ENCODE measurements at places on chromosomes 7 and 10.

GRCh38 chr7:131400681-131401176, 73.1 kb downstream of the MKLN1 start:
- no peak for DNase-seq

GRCh38 chr7:123769371-123769770, 20.6 kb upstream of the WASL start:
- DNase-seq, result no peak

DNA sequence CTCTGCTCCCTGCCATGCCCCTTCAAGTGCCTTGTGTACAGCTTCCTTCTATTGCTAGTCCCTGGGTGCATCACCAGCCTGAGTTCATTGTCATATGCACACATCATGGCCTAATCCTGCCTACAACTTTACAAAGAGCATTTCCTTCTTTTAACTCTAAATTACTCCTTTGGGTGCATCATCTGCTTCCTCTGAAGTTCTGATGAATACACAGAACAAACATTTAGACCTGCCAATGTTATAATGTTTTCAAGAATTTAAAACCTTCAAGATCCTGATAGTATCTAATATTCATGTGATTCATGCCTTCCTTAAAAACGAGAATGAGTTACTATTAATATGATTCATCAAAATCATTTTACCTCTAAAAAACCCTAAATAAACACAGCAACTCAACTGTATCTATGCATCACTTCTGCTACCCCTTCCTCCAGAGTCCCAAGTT, 357.1 kb downstream of the MAGI2 start:
- no peak for DNase-seq

DNA sequence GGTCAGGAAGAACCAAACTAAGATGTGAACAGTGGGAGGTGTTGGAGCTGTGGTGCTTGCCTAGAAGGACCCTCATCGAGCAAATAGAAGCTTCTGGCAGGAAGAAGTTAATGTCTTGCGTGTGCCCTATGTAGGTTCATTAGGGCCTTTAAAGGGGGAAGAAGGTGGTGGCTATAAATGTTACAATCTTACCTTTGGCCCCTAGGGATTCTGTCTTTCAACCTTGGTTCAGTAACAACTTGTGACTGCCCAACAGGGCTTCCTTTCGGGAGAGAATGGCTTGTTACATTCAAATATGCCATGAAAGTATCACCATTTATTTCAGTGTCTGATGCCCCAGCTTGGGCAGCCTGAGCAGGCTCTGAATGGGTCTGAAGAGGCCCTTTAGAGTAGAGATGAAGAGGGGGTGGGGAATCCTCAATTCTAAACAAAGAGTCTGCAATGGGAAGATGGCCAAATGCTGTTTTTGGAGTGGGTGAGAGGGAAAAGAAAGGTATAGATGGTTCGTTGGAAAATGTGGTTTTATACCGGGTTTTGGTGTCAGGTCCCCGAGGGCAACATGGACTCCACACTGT, 108.0 kb downstream of the TCF7L2 start:
- DNase-seq, result peak; percentile 74

Data from NCI-H187 treated with DMSO at 0.1 percent for 48 hours (cell line).